ENCODE measurements at places on chromosomes 2 and 18.

DNA sequence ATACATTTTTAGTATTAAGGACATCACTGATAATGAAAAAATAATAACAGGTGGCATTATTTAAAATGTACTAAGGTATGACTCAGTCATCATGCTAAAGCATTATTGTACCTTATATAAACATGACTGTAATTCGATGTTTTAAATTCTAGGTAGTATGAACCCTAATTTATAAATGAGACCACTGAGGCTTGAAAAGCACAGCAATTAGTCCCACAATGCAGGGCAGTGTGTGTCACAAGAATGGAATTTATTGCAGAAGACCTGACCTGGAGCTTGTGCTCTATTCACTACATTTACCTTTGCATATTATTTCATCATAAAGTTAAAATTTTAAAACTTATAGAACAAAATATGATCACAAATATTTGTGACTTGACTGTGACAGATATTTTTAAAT is 358.5 kb upstream of the DSEL start:
- no peak for DNase-seq

DNA sequence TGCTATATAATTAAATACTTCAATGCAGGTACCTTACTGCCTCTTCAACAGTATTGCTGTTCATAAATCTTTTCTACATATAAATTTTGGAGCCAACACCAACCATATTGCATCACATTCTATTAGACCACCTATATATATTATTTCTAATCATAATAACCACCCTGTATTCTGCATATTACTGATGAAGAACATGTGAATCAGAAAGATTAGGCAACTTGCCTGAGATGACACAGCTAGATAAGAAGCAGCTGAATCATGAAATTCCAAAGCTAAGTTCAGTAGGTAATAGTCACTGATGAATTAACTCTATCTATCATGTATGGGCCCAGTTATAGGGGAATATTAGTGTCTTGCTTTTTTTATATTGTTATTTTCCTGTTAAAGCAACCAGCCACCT is 161.8 kb downstream of the AGPS start:
- peak; percentile 58 for DNase-seq

DNA sequence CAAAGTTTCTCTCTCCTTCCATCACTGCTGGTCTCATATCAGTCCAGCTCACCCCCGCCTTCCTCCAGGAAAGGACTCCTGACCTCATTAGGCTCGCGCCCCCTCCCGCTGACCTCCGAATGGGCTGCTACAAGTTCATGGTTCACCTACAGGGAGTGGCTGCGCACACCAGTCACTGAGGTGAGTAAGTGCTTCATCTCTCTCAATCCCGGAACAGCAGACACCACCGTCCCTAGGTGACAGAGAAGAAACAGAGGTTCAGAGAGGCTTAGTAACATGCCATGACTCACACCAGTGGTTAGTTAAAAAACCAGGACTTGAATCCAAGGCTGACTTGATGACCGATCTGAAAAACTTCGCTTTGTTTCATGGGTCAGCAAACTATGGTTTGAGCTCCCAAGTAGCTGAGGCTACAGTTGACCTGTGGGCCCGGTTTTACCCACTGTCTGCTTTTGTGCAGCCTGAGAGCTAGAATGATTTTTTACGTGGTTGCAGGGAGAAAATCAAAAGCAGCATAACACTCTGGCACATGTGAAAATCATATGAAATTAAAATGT is 42.0 kb downstream of the ZFP36L2 start:
- DNase-seq: peak; percentile 95

DNA sequence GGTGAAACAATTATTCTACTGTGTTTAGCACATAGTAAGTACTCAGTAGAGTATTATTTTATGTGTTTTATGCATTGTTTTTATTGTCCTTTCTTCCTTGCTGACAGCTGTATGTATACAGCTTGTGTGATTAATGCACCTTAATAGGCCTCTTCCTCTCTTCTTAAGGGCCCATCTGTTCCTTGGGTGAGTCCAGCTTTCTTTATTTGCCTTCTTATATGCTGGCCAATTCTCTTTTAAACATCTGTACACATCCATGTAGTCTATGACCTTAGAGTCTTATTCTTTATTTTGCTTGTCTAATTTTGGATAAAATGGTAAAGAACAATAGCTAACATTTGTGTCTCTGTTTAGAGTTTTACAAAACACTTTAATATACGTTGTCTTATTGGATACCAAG is 333.7 kb upstream of the MEIS1 start:
- no peak for DNase-seq

DNA sequence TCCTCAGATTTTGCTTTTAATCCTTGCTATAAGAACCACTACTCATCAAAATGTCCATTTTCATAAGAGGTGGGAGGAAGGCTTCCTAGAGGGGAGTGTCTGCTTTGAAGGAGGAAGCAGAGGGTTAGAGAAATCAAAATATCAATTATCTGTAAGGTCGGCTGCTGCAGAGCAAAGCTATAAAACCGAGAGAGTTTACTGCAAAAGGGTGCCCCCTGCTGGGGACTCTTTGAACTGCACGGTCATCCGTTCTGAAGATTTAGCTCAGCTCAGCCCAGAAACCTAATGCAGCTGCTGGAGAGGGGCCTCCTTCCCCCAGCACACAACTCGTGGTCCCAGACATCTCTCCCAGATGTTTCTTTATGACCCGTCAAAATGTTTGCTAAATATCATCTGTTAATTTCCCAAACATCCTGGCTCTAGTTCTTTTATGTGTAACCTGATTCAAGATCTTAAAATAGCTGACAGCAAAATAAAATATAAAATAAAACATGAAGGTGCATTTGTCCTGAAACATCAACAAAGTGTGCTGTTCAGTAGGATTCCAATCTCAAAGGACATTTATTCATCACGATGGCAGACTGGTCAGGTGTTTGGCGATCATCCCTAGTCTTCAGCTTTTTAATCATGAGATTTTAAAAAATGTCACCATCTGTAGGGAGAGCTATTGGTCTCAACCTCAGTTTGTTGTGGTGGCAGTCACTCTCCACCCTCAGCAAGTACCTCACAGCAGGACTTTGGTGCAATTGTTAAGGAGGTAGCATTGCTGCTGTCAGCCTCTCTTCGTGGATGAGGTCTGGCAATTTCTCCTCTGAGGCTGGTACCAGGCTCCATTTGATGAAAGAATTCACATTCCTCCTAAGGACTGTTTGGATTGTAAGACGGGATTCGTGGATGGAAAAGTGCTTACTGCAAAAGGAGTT is 185.9 kb downstream of the MTX2 start:
- peak; percentile 31 for DNase-seq

- DNase-seq: no peak
These were observed 474.6 kb downstream of the PLCL1 start for GRCh38 chr2:198279026-198279425.

- no peak for DNase-seq
These were observed 15.9 kb upstream of the ARMC9 start for GRCh38 chr2:231182513-231182899.

DNA sequence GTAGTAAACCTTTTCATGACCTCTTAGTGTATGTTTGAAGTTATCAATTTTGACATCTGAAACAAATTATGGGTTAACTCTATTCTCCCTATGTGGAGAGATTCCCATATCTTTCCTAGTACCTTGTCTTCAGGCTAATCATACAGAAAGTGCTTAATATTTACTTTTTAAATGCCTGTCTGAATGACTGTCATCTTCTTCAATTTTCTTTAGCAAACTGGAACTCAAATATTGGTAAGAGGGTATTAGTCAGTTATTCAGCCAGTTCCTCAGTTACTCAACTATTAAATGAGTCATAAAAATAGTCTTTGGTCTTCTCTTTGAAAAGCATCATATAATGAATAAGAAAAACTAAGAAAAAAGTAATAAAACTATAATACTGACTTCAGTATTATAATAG is 1038.0 kb upstream of the PIK3C3 start:
- peak; percentile 37 for DNase-seq

GRCh38 chr2:85935746-85936208 is 47.0 kb upstream of the ST3GAL5 start:
- peak; percentile 54 for DNase-seq

- no peak for DNase-seq
These were observed 78.4 kb upstream of the CTDP1 start for GRCh38 chr18:79601234-79601633.

GRCh38 chr2:15844211-15844801 is 96.0 kb upstream of the MYCN start:
- no peak for DNase-seq

DNA sequence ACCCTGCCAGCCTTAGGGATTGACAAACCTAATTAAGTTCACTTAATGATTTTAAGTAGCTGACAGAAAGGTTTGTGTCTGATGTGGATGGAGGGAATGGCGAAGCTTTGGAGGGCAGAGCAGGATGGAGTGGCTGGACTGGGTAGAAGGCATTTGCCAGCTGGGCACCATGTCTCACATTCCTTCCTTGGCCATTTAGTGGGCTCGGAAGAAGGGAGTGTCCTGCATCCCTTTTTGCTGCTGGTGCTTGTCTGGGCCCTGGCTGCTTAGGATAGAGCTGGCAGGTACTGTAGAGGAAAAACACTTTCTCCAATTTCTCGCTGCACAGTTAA is 166.7 kb downstream of the CLIP4 start:
- DNase-seq: no peak

GRCh38 chr18:7333025-7333562 is 102.2 kb downstream of the LRRC30 start:
- no peak for DNase-seq

- DNase-seq: no peak
These were observed 198.9 kb upstream of the REV1 start for GRCh38 chr2:99688699-99689098.

GRCh38 chr18:24974431-24974830 is 377.5 kb downstream of the ZNF521 start:
- no peak for DNase-seq

DNA sequence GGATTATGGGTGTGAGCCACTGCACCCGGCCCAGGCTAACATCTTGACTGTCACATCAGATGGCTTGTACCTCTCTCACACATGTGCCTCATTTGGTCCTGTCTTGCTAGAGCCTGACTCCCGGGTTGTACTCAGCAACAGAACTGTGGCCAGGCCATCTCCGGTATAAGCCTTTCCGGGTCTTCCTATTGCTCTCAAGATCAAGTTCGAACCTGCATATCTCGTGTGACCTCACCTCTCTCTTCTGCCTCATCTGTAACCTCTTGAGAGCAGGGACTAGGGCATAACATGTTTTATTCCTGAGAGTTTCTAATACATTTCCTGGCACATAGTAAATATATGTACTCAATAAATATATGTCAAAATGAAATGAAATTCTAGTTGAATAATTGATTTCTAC is 114.0 kb downstream of the ACAA2 start:
- DNase-seq: peak; percentile 61

- DNase-seq: no peak
These were observed 7.5 kb downstream of the DPYSL5 start for GRCh38 chr2:26855466-26855865.

- DNase-seq: no peak
These were observed 16.7 kb downstream of the TSN start for GRCh38 chr2:121771976-121772742.

DNA sequence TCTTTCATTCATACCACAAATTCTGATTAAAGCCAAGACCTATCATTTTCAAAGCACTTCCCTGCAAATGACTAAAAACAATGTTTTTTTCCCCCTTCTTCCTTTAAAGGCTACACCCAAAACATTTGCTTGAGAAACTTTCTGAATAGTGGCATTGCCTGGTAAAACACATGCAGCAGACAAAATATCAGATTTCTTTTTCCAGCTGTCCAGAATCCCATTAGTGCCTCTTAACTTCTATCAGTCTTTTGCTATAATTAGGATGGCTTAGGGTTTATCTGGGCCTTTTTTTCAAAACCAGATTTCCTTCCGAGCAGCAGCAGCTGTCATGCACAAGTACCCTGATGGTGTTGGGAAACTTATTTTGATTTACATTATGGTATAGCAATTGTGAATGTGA is 50.6 kb downstream of the ALPK2 start:
- DNase-seq: no peak

All from mammary epithelial cell (primary cell).